ENCODE measurements at places on chromosomes 12 and 14. TPM values are rescaled to one million over a fixed set of nuclear protein-coding genes. Genes with fewer than 3 reads are reported as not detected.

SCFD1 gene
- total RNA-seq, result 99.6 TPM

AMN gene
- total RNA-seq, result 0.23 TPM

CHFR gene
- 39.8 TPM for total RNA-seq

KLHL42 gene
- 17.9 TPM for total RNA-seq

MIP gene
- not detected for total RNA-seq

KRT79 gene
- total RNA-seq, result not detected

Measured in smooth muscle cell of the coronary artery (primary cell).